Activated CD8-positive, alpha-beta memory T cell treated with anti-CD3 and anti-CD28 coated beads for 4 hours (primary cell): ENCODE measurements at places on chromosomes 7 and 10.

DNA sequence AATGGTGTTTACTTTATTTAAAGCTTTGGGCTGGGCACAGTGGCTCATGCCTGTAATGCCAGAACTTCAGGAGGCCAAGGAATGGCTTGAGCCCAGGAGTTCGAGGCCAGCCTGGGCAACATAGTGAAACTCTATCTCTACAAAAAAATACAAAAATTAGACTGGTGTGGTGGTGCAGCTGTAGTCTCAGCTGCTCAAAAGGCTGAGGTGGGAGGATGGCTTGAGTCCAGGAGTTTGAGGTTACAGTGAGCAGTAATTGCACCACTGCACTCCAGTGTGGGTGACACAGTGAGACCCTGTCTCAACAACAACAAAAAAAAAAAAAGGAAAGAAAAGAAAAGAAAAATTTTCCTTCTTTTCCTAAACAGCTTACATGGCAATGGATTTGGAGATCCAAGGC is 22.0 kb downstream of the SLC16A9 start:
- no peak for DNase-seq

DNA sequence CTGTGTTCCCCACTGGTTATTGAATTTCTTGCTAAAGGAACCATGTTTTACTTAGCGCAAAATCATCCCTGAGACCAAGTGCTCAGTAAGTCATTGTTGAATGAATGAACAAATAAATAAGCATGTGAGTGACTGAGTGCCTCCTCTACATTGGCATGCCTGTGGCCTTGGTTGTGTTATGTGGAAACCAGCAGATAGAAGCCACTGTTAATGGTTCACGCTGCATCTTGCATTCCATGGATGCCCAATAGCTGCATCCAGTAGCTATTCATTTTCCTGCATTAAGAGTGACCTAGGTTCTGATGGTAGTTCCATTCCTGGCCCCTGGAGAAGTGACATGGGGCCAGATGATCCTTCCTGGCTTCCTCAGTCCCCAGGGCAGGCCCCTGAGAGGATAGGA is 113.3 kb upstream of the BMPER start:
- no peak for DNase-seq

DNA sequence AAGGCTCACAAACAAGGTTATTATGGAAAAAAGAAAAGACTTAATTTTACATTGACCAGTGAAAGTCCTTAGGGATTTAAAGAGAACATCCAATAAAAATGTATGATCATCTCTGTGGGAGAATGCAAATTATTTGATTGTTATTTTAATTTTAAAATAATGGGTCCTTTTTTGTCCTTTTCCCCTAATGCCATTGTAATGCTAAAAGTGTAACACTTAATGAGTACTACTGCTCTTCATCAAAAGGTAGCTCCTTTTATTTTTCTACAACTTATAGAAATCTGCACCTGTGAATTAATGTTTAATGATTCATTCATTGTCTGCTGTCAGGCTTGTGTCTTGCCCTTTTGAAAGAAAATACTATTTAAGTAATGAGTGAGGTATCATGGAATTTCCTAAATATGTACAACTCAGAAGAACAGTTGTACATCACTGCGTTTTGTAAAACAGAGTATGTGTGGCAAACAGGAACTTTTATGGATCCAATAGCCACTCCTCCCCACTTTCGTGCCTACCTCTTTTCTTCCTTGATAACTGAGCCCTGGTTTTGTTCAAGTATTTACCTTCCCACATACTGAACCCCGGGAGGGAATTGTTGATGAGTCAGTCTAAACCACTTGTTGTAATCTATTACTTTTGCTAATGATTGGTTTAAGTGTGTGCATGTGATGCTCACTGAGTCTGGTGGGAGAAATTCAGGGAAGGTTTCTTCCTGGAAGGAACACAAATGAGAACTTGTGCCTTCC is 19.9 kb upstream of the TRUB1 start:
- no peak for DNase-seq

- no peak for DNase-seq
These were observed 109.4 kb upstream of the ZMIZ1 start for GRCh38 chr10:78959217-78959923.

DNA sequence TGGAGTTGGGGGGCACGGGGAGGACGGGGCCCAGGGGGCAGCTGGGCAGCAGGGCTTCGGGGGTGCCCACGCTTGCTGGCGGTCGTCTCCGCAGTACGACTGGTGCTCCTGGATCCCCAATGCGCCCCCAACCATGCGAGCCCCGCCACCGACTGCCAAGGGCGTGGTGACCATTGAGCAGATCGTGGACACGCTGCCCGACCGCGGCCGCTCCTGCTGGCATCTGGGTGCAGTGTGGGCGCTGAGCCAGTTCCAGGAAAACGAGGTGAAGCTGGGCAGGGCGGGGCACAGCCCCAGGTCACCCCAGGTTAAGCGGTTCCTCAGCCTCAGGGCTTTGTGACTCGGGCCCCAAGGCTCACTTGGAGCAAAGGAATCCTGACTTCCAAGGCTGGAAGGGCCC is 70.0 kb downstream of the ALOX5 start:
- no peak for DNase-seq

GRCh38 chr7:41559426-41559825 is 143.5 kb downstream of the INHBA start:
- no peak for DNase-seq

DNA sequence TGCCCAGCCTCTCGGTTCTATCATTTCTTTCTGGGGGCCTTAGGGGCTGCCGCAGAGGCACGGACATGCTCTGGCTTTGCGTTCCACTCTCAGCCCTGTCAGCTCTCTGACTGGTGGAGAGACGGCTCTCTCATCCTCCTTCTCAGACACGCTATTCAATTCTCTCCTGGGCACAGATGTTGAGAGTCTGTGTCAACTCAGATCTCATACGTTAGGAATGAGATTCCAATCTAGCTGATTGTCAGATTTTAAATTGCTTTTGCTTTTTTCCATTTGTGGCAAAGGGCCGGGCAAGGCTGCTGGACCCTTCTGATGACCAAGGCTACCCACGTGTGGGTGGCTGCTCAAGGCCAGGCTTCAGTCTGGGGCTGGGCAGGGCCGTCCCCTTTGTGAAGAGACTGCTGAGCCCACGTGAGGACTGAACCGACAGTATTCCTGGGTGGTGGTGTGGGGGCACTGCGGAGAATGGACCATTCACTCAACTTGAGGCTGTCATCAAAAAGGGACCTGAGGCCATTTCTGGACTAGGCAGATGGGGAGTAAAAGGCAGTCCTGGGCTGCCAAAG is 71.5 kb downstream of the CLEC2L start:
- no peak for DNase-seq

- no peak for DNase-seq
These were observed 448 bp upstream of the NET1 start for GRCh38 chr10:5411941-5412276.

DNA sequence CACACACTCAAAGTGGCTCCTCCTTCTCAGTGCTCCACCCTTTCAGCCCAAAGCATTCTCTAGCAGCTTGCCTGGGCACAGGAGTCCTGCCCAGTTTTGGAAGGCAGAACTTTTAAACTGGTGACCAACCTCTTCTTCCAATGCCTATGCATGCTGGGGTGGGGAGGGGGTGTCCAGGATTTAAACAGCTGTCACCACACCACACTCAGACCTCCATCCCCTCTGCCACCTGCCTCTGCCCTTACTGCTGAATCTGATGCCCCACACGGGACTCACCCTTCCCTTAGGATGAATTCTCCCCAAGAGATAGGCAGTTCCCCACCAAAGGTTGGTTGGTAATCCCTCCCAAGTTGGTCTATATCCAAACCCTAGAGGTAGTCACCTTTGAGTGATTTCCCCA is 50.2 kb downstream of the FRMPD2 start:
- no peak for DNase-seq

- DNase-seq = no peak
These were observed 190.1 kb downstream of the LRRTM3 start for GRCh38 chr10:67115972-67116371.

- DNase-seq = no peak
These were observed 456 bp upstream of the DLD start for GRCh38 chr7:107890493-107890961.

GRCh38 chr10:24349379-24350001 is 140.6 kb downstream of the KIAA1217 start:
- DNase-seq = no peak

DNA sequence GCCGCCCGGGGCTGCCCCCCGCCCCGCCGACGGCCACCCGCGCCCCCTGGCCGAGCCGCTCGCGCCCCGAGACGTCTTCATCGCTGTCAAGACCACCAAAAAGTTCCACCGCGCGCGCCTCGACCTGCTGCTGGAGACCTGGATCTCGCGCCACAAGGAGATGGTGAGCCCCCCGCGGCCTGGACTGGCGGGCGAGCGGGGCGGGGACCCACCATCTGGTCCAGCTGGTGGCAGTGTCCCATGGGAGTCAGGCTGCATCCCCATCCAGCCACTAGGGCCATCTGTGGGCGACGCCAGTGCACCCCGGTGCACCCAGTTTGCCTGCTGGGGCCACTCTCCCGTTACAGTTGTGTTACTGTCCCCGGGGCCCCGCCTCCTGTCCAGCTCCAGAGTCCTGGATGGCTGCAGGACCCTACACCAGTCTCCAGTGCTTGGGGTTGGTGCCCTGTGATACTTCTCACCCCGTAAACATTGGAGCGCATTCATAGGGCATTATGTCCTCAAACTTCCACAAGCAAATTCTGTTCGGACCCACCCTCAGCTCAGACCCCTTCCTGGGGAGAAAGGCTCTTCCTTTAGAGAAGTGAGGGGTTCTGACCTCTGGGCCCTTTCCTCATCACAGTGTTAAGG is 672 bp downstream of the LFNG start:
- no peak for DNase-seq

DNA sequence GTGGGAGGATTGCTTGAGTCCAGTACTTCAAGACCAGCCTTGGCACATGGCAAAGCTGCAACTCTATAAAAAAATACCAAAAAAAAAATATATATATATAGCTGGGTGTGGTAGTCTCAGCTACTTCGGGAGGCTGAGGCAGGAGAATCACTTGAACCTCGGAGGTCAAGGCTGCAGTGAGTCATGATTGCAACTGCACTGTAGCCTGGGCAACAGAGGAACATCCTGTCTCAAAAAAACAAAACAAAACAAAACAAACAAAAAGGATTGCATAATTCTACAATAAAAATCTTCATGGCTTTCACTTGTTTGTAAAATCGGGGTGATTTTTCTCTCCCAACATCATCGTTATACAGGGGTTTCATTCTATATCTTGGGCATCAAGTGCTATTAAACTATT is 35.1 kb downstream of the GUSB start:
- DNase-seq = no peak

DNA sequence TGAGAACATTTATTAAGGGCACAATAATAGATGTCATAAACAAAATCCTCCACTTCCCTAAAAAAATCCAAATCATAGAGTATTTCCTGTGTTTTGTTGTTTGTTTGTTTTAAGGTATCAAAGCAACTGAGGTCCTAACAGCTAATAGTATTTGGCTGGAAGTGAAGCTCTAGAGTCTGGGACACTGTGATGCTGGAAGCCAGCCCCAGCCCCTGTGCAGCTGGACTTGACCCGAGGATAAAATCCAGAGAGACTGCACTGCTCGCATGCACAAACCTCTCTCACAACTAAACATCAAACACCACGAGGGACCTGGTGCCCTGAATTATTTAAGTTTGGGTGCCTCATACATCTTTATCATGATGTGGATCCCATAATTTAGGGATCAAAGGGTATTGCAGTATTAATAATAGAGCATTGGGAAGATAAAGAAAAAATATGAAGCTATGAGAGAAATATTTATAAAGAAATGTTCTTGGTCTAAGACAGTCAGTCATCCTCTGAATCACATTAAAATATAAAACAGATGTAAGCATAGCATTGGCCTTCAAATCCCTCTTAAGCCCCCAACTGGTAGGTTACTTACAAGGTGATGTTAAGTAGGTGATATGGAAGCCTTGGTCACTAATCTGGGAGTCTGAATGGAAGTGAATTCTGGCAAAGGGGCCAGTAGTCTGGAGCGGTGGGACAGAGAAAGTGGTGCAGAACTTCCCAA is 44.4 kb downstream of the CUBN start:
- DNase-seq = no peak

GRCh38 chr7:28497009-28497408 is 84.7 kb downstream of the CREB5 start:
- no peak for DNase-seq

DNA sequence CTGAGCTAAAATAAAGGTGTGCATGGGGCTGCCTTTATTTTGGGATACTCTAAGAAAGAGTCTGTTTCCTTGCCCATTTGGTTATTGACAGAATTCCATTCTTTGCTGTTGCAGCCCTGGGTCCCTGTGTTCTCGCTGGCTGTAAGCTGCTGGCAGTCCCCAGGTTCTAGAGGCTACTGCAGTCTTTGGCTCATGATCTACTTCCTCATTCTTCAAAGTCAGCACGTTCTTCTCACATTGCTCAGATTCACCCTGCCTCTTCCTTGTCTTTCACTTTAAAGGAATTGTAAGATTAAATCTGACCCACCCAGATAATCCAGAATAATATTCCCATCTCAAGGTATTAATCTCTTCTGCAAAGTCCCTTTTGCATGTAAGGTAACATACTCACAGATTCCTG is 620.3 kb downstream of the CCSER2 start:
- DNase-seq = no peak

- no peak for DNase-seq
These were observed 6.1 kb downstream of the LRRN3 start for GRCh38 chr7:111096997-111097396.

DNA sequence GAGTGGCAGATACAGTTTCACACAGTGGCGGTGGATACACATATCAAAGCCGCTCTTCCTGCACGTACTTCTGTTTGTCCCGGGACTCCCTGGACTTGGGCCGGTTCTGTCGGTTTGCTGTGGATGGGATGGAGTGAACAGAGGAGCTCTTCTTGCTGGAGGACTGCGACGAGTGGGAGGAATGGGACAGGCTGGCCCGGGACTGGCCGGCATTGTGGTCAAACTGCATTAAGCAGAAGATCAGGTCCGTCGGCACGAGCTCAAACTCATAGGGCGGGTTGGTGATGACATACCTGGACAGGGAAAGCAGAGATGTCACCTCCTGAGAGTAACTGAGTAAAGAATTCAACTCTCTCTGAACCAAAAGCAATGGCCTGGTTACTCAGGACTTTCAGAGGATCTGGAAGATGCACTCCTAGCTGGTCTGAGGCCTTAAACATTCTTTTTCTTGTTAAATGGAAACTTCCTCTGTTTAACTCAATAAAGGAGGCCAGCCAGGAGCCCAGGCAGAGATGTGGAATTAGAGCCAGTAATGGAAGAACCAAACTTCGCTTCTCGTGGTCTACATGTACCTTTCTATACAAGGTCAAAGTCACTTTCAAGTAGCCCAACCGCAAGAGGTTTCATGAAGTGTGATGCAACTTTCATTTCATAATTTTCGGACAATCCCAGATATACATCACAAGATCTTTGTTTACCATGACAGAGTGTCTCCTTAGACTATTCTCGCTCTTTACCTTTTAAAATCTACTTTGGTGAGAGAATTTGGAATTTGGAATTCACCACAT is 750.2 kb downstream of the KCNMA1 start:
- DNase-seq = no peak

GRCh38 chr7:111878785-111879184 is 316.5 kb upstream of the IMMP2L start:
- DNase-seq = no peak
